ENCODE measurements at places on chromosomes 7 and 10.

DNA sequence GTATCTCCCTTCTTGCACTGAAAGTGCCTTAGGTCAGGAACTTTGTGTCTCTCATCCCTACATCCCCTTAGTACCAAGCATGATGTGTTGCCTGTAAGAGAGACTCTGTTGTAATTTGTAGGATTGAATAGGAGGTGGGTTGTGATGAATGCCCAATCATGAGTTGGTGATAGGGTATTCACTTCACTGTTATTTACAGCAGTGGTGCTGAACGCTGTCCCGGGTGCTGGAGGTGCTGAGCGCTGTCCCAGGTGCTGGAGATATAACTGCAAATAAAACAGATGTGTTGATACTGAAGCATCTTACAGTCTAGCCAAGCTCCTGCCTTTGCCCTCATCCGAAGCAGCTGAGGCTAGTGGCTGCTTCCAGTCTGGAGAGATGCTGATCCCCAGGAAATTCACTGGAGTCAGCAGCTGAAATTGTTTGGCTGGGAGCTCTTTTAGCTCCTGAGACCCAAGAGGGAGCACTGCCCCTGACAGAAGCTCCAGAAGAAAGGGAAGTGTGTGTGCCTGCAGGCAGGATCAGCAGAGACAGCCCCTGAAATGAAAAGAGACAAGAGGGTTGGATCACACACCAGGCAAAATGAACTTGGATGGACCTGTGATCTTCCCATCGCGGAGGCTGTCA is 183.4 kb downstream of the SORCS3 start:
- DNase-seq = no peak

DNA sequence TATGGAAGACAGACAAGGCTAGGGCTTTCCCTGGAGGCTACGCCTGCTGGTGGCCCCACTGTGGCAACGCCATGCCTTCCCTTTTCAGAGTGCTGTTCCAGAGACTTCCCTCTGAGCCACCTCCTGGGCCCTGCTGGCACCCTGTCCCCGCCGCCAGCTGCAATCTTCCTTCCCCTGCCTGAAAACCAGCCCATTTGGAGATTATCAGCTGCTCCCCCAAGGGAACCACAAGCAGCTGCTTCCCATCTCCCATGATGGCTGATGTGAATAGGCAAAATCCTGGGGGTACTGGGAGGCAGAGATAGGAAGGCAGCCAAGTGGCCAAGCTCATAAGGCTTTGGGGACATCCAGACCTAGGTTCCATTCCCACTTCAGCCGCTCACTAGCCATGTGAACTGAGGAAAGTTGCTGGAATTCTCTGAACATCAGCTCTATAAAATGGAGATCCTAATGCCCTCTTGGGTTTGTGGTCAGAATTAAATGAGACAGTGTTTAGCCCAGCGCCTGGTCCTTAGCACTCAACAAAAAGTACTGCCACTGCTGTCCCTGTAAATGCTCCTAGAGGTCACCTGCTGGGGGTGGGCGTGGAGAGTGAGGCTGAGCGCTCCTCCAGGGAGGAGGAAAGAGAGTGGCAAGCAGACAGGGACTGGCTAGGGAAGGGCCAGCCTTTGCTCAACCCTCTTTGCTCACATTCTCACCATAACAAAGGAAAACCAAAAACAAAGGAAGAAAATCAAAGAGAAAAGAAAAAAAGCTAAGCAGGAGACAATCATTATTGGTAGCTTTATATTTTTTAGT is 5.9 kb downstream of the TSPAN33 start:
- DNase-seq = no peak

DNA sequence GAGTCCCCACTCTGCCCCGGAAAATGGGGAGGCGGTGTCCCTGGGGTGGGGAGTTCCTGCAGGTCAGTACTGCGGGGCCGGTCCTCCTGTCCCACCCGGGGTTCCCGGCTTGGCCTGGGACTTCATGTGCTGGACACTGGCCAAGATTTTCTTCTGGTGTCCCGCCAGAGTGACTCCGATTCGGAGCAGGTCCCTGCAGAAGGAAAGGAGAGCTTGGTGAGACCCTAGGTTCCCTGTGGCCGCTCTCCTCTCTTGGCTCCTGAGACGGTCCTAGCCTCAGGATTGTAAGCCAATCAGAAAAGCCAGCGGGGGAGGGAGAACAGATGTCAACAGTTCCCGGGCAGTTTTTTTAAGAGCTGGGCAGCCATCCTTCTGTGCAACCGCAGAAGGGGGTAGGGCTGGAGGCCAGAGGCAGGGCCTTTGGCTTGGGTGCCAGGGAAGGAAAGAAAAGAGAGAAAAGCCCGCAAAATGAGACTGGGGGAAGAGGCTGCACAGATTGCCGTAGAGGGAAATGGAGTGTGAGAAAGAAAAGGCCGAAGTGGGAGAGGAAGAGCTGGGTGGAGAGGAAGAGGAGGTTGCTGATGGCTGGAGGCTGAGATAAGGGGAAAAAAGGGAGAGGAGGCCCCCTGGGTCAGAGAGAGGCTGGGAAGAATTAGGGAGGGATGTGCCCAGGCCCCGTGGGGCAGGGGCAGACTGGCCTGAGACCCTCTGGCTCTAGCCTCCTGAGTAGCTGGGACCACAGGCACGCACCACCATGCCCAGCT is 23.7 kb downstream of the EPHB4 start:
- DNase-seq = no peak

GRCh38 chr7:14761510-14762296 is 140.8 kb downstream of the DGKB start:
- no peak for DNase-seq

- DNase-seq = no peak
Measured at GRCh38 chr10:85547460-85548023, 819.1 kb downstream of the GRID1 start.

GRCh38 chr7:106629516-106629915 is 31.4 kb downstream of the CCDC71L start:
- no peak for DNase-seq

DNA sequence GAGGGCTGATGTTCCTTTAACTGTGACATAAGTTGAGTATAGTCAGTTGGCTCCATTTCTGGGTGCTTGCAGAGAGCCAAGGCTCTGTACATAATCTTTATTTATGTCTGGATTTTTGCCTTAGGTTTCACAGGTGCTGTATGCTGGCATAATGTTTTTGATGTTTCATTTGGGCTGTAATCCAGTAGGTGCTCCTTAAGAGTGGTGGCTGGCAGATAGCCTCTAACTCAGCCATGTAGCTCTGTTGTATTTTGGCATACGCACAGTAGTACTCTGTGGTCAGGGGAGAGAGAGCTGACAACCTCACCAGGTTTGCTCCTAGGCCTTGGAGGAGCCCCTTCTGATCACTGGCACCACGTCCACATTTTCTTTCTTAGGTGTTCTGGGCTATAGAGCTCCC is 61.1 kb downstream of the RNF133 start:
- DNase-seq = no peak

DNA sequence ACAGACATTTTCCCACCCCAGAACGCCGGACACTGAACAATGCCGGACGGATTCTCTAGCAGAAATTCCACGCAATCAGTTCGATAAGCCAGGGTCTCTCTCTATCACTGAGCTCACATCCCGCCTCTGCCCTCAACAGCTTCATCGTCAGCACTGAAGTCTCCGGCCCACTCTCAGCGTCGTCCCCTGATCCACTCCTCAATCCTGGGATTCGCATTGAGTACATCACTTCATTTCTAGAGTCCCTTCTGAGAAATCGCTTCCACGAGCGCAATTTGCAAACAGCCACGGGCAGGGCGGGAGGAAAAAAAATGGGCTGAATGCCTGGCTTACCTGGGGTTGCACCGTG is 365 bp downstream of the YME1L1 start:
- DNase-seq = no peak

DNA sequence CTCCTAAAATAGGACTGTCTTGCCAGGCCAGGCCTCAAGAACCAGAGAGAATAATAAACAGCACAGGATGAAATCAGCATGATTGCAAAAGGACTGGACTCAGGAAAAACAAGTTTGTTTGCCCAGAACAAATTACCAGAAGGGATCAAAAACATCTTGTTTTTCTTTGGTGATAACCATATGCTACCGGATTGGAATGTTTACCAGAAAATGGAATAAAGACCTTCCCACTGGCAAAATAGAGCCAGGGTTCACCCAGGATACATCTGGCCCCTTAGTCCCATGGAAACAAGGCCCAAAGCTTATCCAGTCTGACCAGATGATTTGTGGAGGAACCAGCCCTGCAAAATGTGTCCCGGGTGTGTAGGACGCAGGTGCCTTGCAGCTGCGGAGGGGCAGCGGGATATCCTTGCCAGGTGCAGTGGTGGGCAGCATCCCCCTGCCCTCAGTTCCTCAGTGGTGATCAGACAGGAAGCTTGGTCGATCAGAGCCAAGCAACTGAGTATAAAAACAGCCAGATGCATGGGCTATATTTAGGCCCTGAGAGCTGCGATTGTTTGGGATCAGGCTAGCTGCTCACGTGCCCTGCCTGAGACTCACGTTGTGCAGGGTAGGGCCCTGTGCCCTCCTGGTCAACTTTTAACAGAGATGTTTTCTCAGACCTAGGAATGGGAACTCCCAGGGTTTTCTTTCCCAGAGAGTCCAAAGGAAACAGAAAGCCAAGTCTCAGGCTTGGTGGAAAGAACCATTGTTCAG is 4.6 kb upstream of the ZNF22 start:
- no peak for DNase-seq

DNA sequence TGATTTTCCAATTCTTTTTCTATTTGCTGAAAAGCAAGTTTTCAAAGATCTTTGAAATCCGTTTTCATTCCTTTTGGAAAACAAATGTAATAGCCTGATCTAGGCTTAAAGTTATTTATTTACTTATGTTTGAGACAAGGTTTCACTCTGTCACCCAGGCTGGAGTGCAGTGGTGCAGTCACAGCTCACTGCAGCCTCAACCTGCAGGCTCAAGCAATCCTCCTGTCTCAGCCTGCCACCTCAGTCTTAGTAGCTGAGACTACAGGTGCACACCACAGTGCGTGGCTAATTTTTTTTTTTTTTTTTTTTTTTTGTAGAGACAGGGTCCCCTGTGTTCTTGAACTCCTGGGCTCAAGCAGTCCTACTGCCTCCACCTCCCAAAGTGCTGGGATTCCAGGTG is 4.6 kb downstream of the ST7 start:
- no peak for DNase-seq

- no peak for DNase-seq
Measured at GRCh38 chr7:129606803-129607202, 4.7 kb upstream of the NRF1 start.

DNA sequence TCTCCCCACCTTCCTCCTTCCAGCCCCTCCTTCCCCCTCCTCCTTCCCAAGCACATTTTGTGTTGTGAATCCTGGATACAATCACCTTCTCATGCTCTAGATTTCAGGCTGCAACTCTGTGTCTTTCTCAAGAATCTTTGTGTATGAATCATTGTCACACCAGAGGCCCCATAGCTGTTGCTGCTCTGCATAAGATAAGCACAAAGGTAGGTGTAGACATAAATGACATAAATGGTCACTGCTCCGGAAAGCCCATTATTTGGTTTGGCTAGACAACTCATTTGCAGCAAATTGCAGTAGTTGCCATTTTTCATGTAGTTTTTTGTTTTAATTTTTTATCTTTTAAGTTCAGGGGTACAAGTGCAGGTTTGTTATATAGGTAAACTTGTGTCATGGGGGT is 216.3 kb upstream of the NRP1 start:
- DNase-seq = no peak

DNA sequence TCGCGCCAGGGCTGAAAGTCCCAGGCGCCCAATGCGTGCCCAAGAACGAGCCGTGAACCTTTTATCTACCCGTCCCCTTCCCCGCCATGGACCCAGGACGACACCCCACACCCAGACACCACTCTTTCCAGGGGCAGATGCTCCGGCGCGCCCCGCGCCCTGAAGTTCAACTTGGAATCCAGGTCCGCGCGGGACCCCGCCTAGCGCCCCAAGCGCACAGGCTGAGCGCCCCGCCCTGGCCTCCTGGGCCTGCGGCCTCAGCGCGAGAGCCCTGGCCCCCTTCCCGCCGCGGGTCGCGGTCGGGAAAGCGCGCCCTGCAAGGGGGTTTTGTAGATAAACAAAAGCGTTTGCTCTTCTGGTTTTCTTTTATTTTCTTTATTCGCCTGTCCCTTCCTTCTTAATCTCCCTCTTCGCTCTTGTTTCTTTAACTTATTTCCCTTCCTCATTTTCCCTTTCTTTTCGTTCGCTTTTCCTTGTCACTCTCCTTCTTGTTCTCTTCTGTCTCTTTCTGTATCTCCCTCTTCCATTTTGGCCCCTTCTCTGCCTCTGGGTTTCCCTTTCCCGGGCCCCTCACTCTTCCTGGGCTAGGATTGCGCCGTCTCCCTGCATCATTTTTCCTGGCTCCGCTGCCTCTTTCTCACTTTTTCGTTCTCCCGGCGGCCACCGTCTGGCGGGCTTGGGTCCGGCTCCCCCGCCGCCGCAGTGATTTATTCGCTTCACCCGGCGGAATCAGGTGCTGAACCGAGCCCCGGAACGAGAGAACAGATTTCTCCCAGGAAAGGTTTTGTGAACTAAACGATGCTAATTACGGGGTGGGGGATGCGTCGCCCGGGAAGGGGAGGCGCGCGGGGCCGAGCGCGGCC is 15.3 kb upstream of the PAX2 start:
- DNase-seq = no peak

GRCh38 chr7:31858055-31858454 is 171.0 kb downstream of the PPP1R17 start:
- no peak for DNase-seq

DNA sequence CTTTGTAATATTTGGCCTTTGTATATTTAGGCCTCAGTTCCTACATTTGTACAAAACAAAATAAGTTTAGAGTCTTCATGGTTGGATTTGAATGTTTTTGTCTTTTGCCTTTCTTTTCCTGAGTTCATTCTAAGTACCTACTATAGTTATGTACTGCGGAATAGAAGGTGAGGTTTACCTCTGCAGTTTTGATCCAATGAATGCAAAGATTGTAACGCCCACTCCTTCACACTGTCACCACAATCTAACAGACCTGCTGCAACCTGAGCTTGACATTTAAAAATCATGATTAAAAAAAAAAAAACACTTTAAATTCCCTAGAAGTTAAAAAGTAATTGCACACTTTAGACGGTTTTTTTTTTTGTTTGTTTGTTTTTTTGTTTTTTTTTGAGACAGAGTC is 145.0 kb downstream of the CALCR start:
- no peak for DNase-seq

- DNase-seq = no peak
Measured at GRCh38 chr10:104435822-104436221, 82.2 kb downstream of the CFAP58 start.

GRCh38 chr7:44565097-44565794 is 8.5 kb downstream of the DDX56 start:
- no peak for DNase-seq

DNA sequence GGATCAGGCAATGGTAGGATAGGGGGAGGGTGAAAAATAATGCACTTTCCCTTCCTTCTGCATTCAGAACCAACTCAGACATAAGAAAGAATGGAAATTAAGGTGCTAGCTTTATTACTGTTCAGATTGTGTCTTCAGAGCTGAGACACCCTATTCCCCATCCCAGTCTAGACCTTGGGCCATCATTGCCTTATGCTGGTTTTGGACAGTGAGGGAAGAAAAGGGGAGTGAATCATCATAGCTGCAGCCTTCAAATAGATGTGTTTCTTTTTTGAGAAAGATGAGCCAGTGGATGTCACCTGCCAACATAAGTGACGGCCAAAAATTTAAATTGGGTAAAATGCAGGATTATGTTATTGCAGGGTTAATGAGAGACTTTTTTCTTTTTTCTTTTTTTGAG is 27.0 kb upstream of the TOMM7 start:
- DNase-seq = no peak

- no peak for DNase-seq
Measured at GRCh38 chr7:121355574-121355973, 26.8 kb downstream of the WNT16 start.

GRCh38 chr10:18238870-18239485 is 98.8 kb downstream of the CACNB2 start:
- DNase-seq = no peak

- DNase-seq = no peak
Measured at GRCh38 chr7:22709857-22710256, 17.1 kb upstream of the IL6 start.

Measured in stimulated activated CD4-positive, alpha-beta T cell treated with anti-CD3 and anti-CD28 coated beads, Interleukin-1b, Interleukin-23, amount 100 ng/mL, for 1 hour (primary cell).